ENCODE measurements at places on chromosomes 6 and 20.

DNA sequence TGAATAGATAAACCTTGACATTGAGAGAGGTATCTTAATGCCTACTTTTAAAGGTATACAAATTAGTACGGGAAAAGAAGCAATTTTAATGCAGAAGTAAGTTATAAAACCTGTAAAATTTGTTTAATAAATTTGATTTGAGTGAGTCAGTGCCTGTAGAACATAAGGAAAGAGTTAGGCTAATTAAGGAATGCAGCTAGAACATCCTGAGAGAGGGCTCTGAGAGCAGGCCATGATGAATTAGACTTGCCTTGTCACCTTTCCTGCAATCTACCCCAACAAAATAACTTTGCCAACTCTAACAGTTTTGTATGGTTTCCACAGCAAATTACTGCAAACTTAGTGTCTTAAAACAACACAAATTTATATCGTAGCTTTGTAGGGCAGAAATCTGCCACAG lies 700.8 kb downstream of the RFPL4B start:
- no peak for DNase-seq

- no peak for DNase-seq
These were observed 231.5 kb upstream of the BTBD3 start for GRCh38 chr20:11686195-11686594.

GRCh38 chr20:64196309-64196708 lies 32.1 kb downstream of the MYT1 start:
- DNase-seq: no peak

DNA sequence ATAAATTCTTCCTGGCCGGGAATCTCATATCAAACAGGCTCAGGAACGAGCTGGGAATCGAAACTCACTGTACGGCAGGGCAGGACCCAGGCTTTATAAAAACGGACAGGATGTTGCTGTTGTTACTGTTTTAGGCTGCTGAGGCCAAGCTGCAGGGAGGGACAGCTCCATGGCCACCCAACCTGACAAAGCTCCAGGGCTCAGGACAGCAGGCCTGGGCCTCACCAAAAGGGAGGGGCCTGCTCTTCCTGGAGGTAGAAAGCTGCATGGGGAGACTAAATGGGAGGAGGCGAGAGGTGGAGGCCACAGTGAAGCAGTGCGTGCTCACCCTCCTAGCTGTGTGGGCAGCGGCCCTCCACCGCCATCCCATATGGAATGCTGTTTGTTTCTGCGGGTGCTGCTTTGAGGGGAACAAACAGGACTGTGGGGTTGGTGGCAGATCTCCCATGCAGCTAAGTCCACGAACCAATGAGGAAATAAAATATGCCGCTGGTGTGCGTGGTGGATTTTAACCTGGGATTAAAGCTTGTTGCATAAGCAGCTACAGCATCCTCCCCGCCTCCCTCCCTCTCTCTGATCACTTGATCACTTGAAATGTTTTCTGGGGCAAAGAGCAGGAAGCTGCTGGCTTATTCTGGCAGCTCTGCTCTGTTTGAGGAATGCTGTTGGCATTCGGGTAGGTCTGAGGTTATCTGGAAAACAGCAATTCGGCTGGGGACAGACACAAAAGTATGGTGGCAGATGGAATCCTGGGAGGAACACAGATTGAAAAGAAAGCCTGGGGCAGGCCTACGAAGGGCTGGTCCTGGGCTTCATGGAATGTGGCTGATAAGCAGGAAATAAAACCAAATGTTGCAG lies 2.4 kb upstream of the ZMYND8 start:
- no peak for DNase-seq

GRCh38 chr20:47663354-47664067 lies 121.8 kb downstream of the SULF2 start:
- DNase-seq: peak; percentile 46

- no peak for DNase-seq
These were observed 13.8 kb downstream of the SPTLC3 start for GRCh38 chr20:13022401-13023155.

- DNase-seq: peak; percentile 10
These were observed 7.3 kb downstream of the DNTTIP1 start for GRCh38 chr20:45798935-45799642.

GRCh38 chr20:63941282-63942081 lies 14.7 kb downstream of the UCKL1 start:
- no peak for DNase-seq

GRCh38 chr6:41371992-41372831 lies 36.8 kb downstream of the NCR2 start:
- no peak for DNase-seq

DNA sequence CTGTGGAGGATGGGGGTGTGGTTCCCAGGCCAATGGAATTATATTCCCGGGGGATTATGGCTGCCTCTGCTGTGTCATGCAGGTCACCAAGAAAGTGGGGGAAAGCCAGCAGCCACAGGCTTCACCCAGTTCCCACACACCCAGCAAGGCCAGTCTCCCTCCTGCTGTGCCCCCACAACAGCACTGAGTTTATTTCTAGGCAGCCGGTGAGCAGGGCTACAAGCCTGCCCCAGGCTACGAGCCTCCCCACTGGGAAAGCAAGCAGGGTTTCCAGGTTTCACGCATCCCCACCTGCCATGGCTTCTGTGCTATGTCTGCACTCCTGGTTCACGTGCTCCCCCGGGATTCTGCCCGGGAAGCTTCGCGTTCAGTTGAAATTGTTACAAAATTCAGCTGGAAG lies 72.6 kb downstream of the ERMARD start:
- no peak for DNase-seq

GRCh38 chr6:138539876-138540275 lies 40.6 kb upstream of the NHSL1 start:
- no peak for DNase-seq

GRCh38 chr6:11282245-11282644 lies 49.8 kb upstream of the NEDD9 start:
- DNase-seq: no peak

DNA sequence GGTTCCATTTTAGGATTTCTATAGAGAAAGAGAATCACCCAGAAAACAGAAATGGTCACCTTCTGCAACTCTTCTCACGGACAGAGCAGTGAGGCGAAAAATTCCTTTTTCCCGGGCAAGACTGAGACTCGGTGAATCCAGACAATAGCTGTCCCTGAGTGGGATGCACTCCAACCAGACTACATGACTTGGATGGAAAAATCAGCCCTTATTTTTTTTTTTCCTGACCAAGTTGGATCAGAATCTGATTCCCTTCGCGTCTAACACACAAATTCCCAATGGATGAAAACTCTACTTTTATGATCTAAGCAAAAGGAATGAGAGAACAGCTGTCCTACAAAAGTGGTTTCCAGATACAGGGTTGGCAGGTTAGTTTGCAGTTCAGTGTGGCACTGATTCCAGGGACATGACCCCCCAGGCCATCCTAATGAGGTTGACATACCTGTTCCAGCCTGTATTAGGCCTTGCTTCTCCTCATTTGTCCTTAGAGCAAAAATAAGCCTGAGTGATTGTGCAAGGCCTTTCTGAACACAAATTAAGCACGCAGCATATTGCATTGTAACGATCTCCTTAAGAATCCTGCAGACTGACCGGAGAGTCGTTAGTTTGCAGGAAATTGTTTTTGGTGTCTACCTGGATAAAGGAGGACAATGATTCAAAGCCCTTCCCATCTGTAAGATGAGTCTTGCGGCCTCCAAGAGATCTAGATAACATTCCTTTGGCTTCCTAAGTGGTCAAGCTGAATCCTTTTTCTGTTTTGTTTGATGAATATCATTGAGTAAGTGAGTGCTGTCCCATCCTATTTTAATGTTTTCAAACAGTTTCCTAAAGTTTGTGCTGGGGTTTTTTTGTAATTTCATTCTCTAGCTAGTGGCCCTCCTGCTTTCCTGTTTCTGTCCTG lies 1.5 kb upstream of the NEDD9 start:
- DNase-seq: no peak

DNA sequence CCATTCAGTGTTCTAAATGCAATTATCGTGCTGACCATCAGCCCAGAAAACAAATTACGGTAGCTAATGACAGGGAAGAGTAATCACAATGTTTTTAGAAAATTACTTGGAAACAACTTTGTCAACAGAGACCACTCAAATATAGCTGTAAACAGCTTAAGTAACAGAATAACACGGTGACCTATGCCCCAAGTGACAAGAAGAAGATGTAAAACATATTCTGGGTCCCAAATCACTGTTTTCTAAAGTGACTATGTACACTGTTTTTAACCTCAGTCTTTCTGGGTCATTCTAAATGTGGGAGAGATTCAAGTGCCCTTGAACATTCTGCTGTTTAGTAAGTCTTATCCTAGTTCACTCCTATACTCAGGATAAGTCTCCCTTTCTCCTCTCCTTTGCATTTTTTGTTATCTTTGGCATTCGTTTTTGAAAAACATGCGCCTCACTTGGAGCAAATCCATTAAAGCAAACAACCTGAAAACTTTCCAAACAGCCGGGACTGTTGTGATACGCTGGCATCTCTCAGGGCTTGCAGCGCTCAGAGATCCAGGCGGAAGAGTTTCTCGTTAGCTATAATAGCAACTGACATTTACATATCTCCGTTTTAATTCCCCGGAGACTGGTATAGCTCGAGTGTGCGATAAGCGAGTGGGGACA lies 114.5 kb upstream of the SOX4 start:
- no peak for DNase-seq

- DNase-seq: no peak
These were observed 47.7 kb upstream of the FNDC1 start for GRCh38 chr6:159121486-159121885.

GRCh38 chr6:167697316-167697715 lies 129.4 kb upstream of the AFDN start:
- no peak for DNase-seq

DNA sequence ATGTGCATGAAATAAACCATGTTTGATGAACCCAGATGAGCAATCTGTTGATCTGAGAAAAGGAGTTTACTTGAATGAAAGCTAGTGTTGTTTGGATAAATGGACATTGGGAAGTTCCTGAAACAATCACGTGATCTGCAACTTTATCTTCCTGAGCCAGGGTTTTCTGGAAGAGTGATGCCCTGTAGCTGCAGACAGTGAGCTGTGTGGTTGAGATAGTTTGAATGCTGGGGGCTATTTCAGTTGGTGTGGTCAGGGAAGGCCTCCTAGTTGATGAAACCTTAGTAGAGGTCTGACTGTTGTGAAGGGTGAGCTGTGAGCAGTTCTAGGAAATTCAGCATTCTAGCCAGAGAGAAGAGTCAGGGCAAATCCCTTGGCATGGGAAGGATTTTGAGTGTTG lies 643.7 kb downstream of the UTRN start:
- no peak for DNase-seq

DNA sequence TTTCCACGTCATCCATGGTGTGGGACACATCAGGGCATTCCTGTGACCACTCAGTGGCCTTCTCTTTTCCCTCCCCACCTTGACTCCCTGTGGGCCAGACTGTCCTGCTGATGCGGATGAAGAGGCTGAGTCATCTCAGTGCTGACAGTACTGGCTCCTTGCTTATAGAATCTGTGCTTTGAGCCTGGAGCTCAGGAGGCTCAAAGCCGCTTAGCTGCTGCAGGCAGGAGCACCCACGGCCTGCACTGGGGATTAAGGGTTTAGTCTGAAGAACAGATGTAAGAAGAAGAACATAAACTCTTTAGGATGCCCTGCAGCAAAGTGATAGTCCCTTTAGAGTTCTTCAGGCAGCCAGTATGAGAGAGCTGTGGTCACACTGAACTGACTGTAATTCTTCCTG lies 642.0 kb upstream of the CHD6 start:
- no peak for DNase-seq

GRCh38 chr6:17612048-17612447 lies 11.9 kb downstream of the FAM8A1 start:
- no peak for DNase-seq
